ENCODE measurements at places on chromosomes 3 and 15. TPM values are rescaled to one million over a fixed set of nuclear protein-coding genes. Genes with fewer than 3 reads are reported as not detected.

Gene LMAN1L
- total RNA-seq: not detected

Gene SMAD6
- 2.4 TPM for total RNA-seq

Gene SUSD5
- 2.0 TPM for total RNA-seq

Gene SI
- total RNA-seq: not detected

Gene AHSG
- total RNA-seq: not detected

Gene DAPK2
- 0.82 TPM for total RNA-seq

Gene OIP5
- total RNA-seq: 2.4 TPM

Gene ARPP19
- 195 TPM for total RNA-seq

Gene MAP1A
- 24.5 TPM for total RNA-seq

Gene ZNF80
- not detected for total RNA-seq

GRCh38 chr3:194946091-194946490, 260.4 kb downstream of the FAM43A start:
- no peak for DNase-seq

- no peak for DNase-seq
These were observed 84.8 kb upstream of the WNT5A start for GRCh38 chr3:55571913-55572312.

- no peak for DNase-seq
These were observed 7.5 kb downstream of the MYNN start for GRCh38 chr3:169780742-169781141.

DNA sequence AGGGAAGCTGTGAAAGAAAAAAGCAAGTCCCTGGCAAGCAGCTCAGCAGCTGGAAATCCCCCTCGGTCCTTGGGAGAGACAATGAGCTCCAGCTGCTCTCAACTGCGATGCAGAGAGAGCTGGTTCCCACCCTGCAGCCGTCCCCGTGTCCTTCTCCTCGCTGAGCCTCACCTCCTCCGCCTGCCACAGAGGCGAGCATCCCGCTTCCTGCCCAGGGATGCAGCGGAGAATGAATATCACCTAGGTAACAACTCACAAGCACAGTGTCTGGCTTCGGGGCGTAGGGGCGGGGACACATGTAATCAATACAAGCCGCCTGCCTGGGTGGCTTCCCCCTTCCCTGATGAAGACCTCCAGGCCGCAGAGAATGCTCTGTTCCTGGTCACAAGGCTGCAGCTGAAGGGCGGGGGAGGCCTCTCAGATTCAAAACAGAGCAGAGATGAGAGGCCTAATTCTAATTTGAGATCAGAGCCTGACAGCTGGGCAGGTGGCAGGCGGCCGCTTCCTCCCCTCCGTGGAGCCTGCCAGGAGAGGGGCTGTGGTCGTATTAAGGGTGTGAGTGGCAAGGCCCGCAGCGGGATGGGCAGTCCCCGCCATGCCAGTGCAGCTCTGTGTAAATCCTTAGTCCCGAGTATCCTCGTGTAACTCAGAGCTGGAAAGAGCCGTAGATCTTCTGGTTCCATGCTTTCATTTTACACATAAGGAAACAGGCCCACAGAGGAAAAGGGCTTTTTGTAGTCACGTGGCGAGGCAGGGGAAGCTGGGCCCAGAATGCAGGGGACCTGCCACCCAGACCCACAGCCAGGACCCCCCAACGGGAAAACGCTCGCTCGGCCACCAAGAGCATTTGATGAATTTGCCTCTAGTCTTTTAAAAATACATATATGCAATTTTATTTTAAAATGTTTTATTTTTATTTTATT, 24.3 kb downstream of the ZDHHC19 start:
- DNase-seq: no peak

DNA sequence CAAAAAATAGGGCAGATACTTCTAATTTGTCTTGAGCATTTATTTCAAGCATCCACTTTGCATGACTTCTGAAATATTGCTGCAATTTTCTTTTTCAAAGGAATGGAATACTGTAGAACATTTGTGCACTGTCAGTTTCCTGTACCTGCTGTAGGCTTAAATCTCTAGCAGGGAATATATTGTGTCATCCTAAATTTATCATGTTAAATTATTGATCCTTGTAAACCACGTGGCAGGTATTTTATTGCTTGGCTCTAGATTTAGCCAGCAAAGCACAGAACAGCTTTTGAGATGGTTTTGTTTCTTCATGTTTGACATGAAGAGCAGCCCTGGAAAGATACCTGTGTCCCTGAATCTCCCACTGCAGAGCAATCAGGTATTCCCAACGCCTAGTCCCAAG, 470.1 kb downstream of the GABRG3 start:
- no peak for DNase-seq

GRCh38 chr3:38524141-38524739, 28.1 kb downstream of the EXOG start:
- DNase-seq: no peak

- no peak for DNase-seq
These were observed 355.1 kb downstream of the CLSTN2 start for GRCh38 chr3:140290105-140290504.

GRCh38 chr3:181896605-181897004, 184.9 kb downstream of the SOX2 start:
- no peak for DNase-seq

DNA sequence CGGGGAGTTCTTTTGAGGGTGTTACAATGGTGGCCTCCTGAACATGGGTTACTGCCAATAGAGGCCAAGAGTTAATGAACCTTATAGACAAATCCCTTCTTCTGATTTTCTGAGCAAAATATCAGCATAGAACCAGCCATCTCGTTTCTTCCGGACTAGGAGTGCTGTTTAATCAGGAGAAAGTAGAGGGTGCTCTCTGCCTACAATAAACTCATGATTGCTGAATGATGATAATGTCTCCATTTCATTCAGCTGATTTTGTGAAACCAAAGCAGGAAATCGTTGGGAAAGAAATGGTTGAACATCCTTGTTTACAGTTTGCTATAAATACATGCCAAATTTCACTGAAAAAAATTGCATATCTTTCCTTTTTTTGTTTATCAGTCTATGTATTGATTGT, 142.8 kb upstream of the PLSCR5 start:
- DNase-seq: no peak

- no peak for DNase-seq
These were observed 191.0 kb downstream of the NLGN1 start for GRCh38 chr3:173588556-173588955.

DNA sequence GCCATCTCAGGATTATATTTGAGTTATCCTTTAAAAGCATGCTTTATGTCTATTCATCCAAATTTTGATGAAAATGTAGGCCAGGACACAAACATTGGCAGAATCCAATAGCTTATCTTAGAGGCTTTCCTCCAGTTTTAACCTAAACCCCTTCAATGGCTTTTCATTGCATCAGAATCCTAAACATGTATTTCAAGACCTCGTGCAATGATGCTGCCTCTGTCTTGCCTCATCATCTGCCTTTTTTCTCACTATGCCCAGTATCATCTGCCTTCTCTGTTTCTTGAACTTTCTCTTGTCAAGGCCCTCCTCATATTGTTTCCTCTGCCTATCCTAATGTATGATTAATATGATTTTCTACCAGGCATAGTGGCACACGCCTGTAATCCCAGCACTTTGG, 76.1 kb upstream of the MAP4 start:
- no peak for DNase-seq

GRCh38 chr3:16890597-16891333, 6.0 kb downstream of the PLCL2 start:
- DNase-seq: no peak

GRCh38 chr3:136620436-136620835, 131.7 kb downstream of the STAG1 start:
- DNase-seq: no peak

DNA sequence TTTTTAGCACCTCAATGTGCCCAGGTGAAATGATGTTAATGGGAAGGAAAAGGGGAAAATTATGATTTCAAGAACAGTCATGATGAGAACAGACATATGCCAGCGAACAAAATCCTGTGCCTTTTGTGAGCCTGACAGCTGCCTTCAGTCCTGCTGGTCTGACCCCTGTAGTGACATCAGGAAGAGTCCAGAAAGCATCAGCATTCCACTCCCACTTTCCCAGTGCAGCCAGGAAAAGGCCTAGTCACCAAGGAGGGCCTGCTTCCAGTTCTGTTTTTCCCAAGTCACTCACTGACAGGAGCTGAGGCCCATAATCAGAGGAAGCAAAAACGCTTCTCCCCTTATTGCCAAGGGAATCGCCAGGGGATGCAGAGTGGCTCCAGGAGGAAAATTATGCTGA, 218.4 kb downstream of the ABHD5 start:
- no peak for DNase-seq

GRCh38 chr3:173238091-173238490, 97.1 kb upstream of the SPATA16 start:
- no peak for DNase-seq

DNA sequence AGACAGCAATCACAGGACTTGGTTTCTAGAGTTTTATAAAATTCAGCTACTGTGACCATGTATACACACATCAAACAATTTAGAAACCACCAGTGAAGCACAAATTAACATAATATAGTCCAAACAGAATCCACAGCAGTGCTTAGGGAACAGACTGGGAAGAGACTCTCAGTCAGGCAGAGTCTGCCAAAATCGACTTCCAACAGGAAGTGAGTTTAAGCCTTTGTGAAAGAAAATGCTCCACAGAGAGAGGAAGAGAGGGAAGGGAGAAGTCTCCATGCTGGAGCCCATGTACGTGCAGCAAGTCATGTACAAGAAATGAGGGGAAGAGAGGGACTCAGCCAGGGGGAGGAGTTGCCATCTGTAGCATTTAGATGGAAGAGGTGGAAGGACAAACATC, 172.6 kb downstream of the IL5RA start:
- no peak for DNase-seq

GRCh38 chr15:40981186-40981585, 27.9 kb downstream of the CHAC1 start:
- DNase-seq: no peak

GRCh38 chr15:89910891-89911626, 1.7 kb downstream of the ARPIN start:
- no peak for DNase-seq

- peak; percentile 38 for DNase-seq
These were observed 401 bp downstream of the RAMAC start for GRCh38 chr15:82986442-82986780.

All from frontal cortex (tissue), 4 donors.